ENCODE measurements at places on chromosomes 1 and 21. TPM values are rescaled to one million over a fixed set of nuclear protein-coding genes. Genes with fewer than 3 reads are reported as not detected.
A peak's percentile ranks its signal among the peaks of the same experiment; 100 is the strongest.

- no peaks in the 10 kb centered on the region for H3K36me3 ChIP-seq
- H3K27ac ChIP-seq = no peak overlapping the region
- no peak for DNase-seq
- no peak overlapping the region for H3K4me3 ChIP-seq
Measured at GRCh38 chr1:24888971-24889676, 41.0 kb downstream of the RUNX3 start.

S100A1 gene
- polyA plus RNA-seq = 0.91 TPM

PYHIN1 gene
- 0.43 TPM for polyA plus RNA-seq

BRINP2 gene
- 0.05 TPM for polyA plus RNA-seq

DNA sequence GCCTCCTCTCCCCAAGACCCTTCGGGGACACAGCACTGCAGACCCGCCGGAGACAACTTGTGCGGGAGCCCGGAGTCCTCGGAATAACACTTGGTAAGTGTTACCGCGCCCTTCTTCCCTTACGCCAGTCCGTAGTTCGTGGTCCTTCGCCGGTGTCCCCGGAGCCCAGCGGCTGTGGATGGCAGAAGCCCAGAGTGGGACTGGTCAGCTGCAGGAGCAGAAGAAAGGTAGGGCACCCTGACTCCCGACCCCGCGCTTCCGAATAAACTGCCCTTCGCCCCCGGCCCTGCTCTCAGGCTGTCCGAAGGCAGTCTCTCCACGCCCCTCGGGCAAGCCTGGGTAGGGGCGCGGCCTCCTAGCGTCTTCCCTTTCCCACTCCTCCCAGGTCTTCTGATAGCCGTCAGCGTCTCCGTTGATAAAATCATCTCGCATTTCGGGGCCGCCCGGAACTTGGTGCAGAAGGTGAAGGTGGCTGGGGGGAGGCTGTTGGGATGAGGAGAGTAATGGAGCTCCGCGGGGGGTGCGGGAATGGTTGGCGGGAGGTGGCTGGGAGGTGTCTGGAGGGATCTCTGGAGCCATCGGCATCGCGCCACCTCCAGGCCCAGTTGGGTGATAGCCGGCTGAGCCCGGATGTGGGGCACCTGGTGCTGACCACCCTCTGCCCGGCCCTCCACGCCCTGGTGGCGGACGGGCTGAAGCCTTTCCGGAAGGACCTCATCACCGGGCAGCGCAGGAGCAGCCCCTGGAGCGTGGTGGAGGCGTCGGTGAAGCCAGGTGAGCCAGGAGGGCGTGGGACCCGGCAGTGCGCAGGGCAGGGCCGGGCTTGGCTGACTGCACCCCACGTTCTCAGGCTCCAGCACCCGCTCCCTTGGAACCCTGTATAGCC lies 4.3 kb downstream of the RUSC1 start:
- H3K27me3 ChIP-seq = no peaks in the 10 kb centered on the region
- peaks cover 4% of the 10 kb centered on the region for H3K36me3 ChIP-seq
- H3K27ac ChIP-seq = peak overlapping the region; percentile 60

FAM3B gene
- 11.3 TPM for polyA plus RNA-seq

DNA sequence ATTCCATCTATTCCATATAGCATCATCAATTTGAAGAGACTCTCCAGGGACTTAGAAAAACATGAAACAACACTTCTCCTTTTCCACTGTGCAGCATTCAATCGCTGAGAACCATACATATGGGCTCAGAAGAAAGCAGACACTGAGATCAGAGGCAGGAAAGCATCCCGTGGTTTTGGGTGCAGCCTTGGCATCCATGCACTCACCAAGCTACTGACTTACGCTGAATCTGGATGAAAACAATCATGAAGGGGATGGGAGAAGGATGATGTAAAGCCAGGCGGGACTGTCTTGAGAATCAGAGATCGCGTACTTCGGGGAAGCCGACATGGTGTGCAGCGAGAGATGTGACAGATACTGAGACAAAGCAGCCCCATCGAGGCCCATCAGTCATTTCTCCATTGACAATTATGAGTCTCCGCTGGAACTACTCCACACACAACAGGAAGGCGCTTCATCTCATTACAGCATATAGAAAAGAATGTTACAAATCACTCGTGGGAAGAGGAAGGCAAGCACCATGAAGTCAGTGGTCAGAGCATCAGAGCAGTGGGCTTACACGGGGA lies 2.3 kb upstream of the TIAM1 start:
- H3K27me3 ChIP-seq = no peaks in the 10 kb centered on the region
- H3K27ac ChIP-seq = no peak overlapping the region
- no peak overlapping the region for H3K4me3 ChIP-seq
- DNase-seq = no peak

AMPD1 gene
- not detected for polyA plus RNA-seq

C1orf53 gene
- polyA plus RNA-seq = 23.7 TPM

- no peak overlapping the region for H3K4me3 ChIP-seq
- DNase-seq = no peak
- no peaks in the 10 kb centered on the region for H3K27me3 ChIP-seq
- no peaks in the 10 kb centered on the region for H3K4me1 ChIP-seq
Measured at GRCh38 chr1:173988068-173988467, 34.1 kb downstream of the RC3H1 start.

BRDT gene
- polyA plus RNA-seq = not detected

DNA sequence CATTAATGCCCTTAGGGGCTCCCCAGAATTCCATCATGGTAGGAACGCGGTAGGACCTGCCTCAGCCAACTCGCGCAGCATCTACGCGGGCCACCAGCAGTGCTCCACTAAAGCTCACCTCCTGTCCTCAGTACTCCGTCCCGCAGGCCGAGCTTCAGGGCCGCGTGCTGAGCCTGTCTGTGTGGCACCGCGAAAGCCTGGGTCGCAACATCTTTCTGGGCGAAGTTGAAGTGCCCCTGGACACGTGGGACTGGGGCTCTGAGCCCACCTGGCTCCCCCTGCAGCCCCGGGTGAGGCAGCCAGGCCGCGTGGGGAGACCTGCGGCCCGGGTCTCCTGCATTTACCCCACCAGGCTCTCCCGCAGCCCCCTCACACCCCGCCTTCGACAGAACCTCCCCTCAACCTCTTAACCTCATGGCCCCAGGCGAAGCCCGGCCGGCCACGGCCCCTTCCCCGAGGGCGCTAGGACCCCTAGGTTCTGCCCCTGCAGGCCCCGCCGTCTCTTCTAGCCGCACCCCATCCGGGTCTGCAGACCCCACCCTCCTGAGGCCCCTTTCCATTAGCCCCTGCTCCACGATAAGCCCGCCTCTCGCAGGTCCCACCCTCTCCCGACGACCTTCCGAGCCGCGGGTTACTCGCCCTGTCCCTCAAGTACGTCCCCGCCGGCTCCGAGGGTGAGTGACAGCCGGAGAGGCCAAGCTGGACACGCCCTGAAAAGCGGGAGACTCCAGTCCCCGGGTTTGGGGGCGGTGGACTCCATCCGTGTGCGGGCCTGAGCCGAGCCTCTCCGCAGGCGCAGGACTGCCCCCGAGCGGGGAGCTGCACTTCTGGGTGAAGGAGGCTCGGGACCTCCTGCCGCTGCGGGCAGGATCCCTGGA lies 9.1 kb downstream of the SYTL1 start:
- DNase-seq = peak; percentile 51
- H3K4me1 ChIP-seq = no peaks in the 10 kb centered on the region
- H3K36me3 ChIP-seq = no peaks in the 10 kb centered on the region
- no peaks in the 10 kb centered on the region for H3K27me3 ChIP-seq

ERMAP gene
- 6.0 TPM for polyA plus RNA-seq

DNA sequence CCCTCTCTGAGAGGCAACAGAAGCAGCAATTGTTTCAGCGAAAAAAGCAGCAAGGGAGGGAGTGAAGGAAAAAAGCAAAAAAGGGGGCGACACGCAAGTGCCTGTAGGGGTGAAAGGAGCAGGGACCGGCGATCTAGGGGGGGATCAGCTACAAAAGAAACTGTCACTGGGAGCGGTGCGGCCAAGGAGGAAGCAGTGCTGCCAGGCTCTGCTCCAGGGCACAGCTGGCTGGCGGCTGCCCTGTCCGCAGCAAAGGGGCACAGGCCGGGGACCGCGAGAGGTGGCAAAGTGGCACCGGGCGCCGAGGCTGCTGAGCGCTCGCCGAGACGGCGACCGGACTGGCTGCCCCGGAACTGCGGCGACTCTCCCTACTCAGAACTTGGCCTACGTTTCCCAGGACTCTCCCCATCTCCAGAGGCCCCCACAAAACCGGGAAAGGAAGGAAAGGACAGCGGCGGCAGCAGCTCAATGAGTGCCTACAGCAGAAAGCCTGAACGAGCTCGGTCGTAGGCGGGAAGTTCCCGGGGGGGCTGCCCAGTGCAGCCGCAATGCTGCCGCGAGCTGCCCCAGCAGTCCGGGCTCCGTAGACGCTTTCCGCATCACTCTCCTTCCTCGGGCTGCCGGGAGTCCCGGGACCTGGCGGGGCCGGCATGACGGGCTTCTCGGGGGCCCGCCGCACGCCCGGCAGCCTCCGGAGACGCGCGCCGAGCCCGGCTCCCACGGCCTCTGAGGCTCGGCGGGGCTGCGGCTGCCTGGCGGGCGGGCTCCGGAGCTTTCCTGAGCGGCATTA lies 1.0 kb upstream of the CDKN2C start:
- peak; percentile 35 for DNase-seq
- H3K4me1 ChIP-seq = no peaks in the 10 kb centered on the region
- H3K36me3 ChIP-seq = no peaks in the 10 kb centered on the region
- no peaks in the 10 kb centered on the region for H3K27me3 ChIP-seq
- peak overlapping the region; percentile 95 for H3K27ac ChIP-seq

GRCh38 chr1:116389013-116389412 lies 16.0 kb downstream of the ATP1A1 start:
- DNase-seq = no peak
- H3K36me3 ChIP-seq = peaks cover 45% of the 10 kb centered on the region
- no peak overlapping the region for H3K27ac ChIP-seq
- H3K27me3 ChIP-seq = no peaks in the 10 kb centered on the region

SLFNL1 gene
- 3.7 TPM for polyA plus RNA-seq

FNBP1L gene
- 21.0 TPM for polyA plus RNA-seq

DNA sequence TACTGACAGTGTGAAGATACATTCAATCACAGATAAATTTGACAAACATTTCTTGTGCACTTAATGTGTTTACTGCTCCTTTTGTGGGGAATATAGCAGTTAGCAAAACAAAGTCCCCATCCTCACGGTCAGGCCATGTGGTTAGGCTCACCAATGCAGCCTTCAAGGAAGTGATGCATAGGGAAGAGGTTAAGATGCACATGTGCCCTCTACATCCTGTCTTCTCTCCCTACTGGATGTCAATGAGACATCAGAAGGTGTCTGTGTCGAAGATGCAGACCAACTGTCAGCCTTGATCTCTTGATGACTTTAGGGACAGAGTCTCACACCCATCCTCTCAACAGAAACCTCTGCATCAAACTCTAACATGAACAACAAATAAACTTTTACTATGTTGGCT lies 78.7 kb downstream of the FH start:
- no peaks in the 10 kb centered on the region for H3K4me1 ChIP-seq
- no peak overlapping the region for H3K27ac ChIP-seq
- DNase-seq = no peak
- H3K36me3 ChIP-seq = no peaks in the 10 kb centered on the region
- H3K4me3 ChIP-seq = no peak overlapping the region

NHLH2 gene
- not detected for polyA plus RNA-seq

TRAF5 gene
- polyA plus RNA-seq = 4.3 TPM

DNA sequence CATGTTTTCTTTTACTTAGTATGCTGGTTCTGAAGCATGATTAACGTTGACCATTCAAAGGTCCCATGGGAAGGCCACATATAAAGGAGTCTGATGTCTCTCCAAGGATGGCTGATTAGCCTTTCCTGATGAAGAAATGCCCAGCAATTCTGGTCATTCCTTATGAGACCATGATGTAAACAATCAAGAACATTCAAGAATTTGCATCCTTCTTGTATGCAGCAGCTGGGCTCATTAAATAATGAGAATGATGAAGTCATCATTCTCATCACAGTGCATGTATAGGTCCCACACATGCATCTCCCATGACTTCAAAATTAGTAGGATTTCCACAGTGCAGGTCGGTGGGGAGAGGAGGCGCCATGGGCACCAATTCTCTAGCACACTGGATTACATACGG lies 85.4 kb downstream of the APP start:
- no peaks in the 10 kb centered on the region for H3K27me3 ChIP-seq
- no peak for DNase-seq

GRCh38 chr1:96992871-96993270 lies 271.3 kb downstream of the PTBP2 start:
- DNase-seq = no peak
- H3K4me3 ChIP-seq = no peak overlapping the region
- H3K4me1 ChIP-seq = peaks cover under 1% of the 10 kb centered on the region

SEMA4A gene
- 26.9 TPM for polyA plus RNA-seq

CRP gene
- 0.10 TPM for polyA plus RNA-seq

TNN gene
- 0.04 TPM for polyA plus RNA-seq

DNA sequence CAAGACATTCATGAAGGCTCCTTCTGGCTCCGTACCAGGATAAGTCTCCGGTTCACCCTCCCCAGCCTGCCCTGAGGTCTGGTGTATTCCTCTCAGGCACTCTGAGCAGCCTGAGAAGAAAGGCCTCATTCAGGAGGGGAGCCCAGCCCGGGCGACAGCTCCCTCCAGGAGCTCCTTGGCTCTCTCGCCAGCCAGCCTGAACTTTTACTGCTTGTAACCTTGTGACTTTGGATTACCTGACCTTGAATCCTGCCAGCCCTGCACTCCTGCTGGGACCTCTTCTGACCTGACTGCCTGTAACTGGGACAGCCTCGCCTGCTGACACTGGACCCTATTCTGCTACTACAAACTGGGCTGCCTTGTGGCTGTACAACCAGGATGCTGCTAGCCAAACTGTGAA lies 65.8 kb downstream of the CD34 start:
- H3K27ac ChIP-seq = peak overlapping the region; percentile 72
- DNase-seq = no peak
- no peak overlapping the region for H3K4me3 ChIP-seq
- H3K36me3 ChIP-seq = no peaks in the 10 kb centered on the region
- H3K27me3 ChIP-seq = no peaks in the 10 kb centered on the region
- H3K4me1 ChIP-seq = peaks cover 20% of the 10 kb centered on the region

- no peak overlapping the region for H3K4me3 ChIP-seq
- H3K27me3 ChIP-seq = no peaks in the 10 kb centered on the region
- no peak for DNase-seq
- no peak overlapping the region for H3K27ac ChIP-seq
- no peaks in the 10 kb centered on the region for H3K36me3 ChIP-seq
Measured at GRCh38 chr21:17552410-17552809, 39.6 kb downstream of the CXADR start.

GRCh38 chr1:231612393-231613089 lies 14.0 kb upstream of the DISC1 start:
- peaks cover 2% of the 10 kb centered on the region for H3K4me1 ChIP-seq
- no peak for DNase-seq

GRCh38 chr1:51572365-51572764 lies 44.5 kb upstream of the OSBPL9 start:
- H3K27ac ChIP-seq = no peak overlapping the region
- H3K36me3 ChIP-seq = no peaks in the 10 kb centered on the region
- no peak for DNase-seq
- no peaks in the 10 kb centered on the region for H3K27me3 ChIP-seq
